ENCODE measurements at places on chromosomes 4 and X.

- DNase-seq = no peak
Measured at GRCh38 chrX:8720136-8720535, 11.8 kb downstream of the ANOS1 start.

- no peak for DNase-seq
Measured at GRCh38 chr4:53626491-53626890, 35.2 kb upstream of the LNX1 start.

DNA sequence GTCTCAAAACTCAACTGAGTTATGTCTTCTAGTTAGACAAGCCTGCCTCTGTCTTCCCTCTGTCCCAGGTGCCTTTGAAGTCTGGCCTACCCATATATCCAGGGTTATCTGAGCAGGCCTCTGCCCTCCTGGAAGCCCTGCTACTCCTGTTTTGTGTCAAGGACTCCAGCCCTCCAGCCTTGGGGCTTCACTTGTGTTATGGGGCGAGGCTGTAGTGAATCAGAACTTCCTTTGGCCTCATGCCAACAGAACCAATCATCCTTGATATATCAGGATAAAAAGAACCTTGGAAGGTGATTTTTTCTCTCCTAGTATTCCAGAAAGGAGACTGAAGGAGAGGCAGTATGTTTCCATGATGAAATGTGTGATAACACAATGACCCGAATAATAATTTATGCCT is 8.9 kb upstream of the ADGRG4 start:
- no peak for DNase-seq

- no peak for DNase-seq
Measured at GRCh38 chr4:18318682-18319388, 297.3 kb upstream of the LCORL start.

DNA sequence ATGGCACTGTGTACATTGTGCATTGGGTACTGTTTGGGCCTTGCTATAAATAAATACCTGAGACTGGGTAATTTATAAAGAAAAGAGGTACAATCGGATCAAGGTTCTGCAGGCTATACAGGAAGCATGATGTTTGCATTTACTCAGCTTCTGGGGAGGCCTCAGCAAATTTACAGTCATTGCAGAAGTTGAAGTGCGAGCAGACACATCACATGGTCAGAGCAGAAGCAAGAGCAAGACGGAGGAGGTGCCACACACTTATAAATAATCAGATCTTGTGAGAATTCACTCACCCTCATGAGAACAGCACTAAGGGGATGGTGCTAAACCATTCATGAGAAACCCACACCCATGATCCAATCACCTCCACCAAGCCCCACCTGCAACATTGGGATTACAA is 505.0 kb downstream of the ARAP2 start:
- DNase-seq = no peak

DNA sequence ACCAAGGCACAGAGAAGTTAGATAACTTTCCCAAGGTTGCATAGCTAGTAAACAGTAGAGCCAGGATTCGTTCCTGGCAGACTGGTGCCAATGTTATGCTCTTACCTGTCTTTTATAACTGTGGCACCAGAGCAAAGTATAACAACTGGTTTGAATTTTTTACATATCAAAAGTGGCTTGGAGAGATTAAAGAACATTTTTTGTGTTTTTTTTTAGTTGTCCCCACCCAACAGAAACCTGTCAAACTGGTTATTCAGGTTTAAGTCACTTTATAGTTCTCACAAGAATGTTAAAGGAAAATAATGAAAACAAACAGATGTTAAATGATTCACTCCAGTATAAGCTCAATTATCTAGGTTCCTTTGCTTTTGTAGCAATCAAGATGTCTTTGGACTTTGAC is 15.6 kb upstream of the FAM47E start:
- DNase-seq = no peak

DNA sequence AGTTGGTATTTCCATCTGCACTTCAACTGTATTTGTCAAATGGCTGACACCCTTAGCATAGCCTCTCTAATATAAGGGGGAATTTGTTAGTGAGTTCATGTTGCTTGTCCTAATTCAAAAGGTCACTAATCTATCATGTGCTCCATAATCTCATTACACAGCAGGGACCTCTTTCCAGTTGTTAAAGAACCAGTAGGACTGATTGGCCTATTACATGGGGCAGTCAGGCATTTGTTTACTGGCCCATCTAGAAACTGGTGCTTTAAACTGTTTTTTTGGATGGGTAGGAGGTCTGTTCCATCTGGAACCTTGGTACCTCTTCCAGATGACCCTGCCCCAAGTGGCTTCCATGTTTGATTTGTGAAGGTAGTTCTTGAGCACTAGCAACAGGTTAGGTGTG is 11.4 kb downstream of the ANK2 start:
- DNase-seq = no peak

DNA sequence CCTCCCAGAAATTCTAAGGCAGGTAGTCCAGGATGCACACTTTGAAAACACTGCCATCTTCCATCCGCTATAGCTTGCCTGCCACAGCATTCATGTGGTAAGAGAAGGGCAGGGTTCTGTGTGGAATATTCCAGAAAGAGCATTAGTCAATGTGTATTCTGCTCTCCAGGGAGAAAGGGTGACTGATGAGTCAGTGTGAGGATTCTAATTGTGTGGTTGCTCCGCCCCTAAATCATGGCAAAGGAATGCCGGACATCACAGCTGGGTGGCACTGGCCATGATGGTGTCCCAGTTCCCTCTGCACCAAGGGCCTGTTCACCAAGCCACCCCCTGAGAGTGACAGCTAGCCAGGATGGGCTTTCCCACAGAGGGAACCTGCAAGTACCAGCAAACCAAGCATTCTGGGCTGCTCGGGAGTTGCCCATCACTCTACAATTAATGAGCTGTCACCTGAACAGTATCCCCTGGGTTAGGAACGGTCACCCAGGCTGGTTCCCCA is 9.5 kb downstream of the IDS start:
- no peak for DNase-seq

- peak; percentile 39 for DNase-seq
Measured at GRCh38 chr4:20248155-20248558, 3.5 kb upstream of the SLIT2 start.

- DNase-seq = no peak
Measured at GRCh38 chrX:154660541-154660940, 7.2 kb upstream of the CTAG2 start.

GRCh38 chr4:179048839-179049453 is 1606.7 kb upstream of the AGA start:
- DNase-seq = no peak

GRCh38 chr4:39043861-39044363 is 11.7 kb upstream of the TMEM156 start:
- no peak for DNase-seq

DNA sequence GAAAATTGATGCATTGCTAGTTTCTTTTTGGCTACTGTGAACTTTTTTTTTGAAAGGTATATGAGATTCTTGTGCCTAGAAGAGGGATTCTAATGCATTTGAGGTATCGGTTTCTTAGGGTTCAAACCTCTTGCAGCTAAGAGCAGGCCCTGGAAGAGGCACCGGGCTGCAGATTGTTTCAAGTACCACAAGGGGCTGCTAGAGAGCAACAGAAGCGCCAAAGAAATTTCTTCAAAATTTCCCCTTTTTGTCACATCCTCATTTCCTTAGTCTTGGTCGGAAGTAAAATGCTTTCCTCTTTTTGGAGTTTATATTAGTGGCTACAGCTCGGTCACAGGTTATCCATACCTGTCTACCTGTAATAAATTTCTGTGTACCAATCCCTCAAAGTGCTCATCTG is 89.8 kb downstream of the PDGFRA start:
- DNase-seq = no peak

GRCh38 chr4:98639108-98639507 is 19.3 kb downstream of the TSPAN5 start:
- DNase-seq = no peak

DNA sequence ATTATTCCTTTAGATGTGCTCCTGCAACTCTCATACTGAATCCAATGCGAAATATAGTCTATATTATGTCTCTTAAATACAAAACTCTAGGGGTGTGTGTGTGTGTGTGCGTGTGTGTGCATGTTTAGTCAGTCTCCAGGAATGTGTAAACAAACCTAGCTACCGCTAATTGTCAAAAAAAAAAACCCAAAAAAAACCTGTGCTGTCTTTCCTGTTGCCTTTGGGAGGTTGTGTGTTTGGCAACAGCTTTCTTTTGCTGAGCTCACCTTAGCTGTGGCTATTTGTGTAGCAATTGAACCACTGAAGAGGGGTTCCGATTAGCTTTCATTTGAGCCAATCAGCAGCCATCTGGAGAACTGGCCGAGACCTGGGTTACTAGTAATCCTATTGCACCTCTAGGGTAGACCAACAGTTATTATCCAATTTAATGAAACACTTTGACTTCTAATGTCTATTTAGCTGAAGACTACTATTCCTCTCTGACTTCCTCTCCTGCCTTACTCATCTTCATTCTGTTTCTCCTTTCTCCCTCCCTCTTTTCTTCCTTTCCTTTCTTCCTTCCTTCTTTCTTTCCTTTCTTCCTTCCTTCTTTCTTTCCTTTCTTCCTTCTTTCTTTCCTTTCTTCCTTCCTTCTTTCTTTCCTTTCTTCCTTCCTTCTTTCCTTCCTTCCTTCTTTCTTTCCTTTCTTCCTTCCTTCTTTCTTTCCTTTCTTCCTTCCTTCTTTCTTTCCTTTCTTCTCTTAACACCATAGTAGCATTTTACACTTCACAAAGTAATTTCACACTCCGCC is 471.1 kb downstream of the GBA3 start:
- DNase-seq = no peak

DNA sequence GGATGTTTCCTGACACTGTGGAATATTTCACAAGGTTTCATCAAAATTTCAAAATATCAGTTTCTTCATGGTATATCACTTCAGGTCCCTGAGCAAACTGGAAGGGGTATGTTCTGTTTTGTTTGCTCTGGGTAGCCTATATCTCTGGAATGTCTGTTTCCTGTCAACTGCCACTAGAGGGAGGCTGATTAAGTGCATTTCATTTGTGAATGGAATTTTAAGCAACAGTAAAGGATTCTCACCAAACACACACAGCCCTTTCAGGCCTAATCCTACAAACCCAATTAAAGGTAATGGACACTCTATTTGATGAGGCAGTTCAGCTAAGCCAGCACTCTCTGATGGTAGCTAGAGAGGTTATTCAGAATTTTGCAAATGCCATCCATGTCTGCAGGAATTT is 307.1 kb downstream of the TEX13A start:
- DNase-seq = no peak

DNA sequence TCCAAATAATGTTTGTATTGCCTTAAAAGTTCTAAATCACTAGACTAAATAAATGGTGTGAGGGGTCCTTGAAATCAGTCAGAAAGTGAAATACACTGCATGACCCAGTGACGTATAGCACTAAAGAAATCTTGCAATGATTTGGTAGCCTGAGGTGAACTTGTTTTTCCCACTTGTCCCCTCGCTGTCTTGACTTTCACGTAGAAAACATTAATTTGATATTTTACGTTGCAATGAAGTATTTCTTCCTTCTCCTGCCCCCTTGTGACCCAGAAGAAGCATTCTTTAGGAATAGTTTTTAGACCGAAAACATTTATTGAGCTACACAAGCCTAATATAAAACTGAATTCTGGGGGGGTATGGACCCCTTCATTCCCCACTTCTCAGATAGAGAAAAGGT is 3.7 kb downstream of the KLB start:
- no peak for DNase-seq

Measured in NCI-H187 (cell line).